Right hindlimb (tissue), 1 donor: ENCODE measurements at places on chromosomes 7 and 10.

- DNase-seq = no peak
Measured at GRCh38 chr7:97390915-97391593, 273.6 kb downstream of the SDHAF3 start.

- no peak for DNase-seq
Measured at GRCh38 chr7:120997882-120998474, 9.5 kb downstream of the CPED1 start.

DNA sequence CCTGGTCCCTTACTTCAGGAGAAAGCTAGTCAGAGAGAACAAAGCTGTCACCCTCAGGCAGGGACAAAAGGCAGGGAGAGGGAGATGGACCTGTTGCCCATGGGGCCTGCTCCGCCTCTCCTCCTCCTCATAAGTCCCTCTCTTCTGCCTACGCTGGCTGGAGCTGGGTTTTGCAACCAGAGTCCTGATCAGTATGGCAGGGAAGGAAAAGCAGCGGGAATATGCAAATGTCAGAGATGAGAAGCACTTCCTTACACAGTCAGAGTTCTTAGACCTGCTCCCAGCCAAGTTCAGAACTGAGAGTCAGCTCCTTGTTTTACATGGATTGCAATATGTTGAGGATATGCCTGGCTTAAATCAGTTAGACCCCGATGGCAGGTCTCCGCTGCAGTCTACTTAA, 231.1 kb downstream of the ADAM12 start:
- no peak for DNase-seq

DNA sequence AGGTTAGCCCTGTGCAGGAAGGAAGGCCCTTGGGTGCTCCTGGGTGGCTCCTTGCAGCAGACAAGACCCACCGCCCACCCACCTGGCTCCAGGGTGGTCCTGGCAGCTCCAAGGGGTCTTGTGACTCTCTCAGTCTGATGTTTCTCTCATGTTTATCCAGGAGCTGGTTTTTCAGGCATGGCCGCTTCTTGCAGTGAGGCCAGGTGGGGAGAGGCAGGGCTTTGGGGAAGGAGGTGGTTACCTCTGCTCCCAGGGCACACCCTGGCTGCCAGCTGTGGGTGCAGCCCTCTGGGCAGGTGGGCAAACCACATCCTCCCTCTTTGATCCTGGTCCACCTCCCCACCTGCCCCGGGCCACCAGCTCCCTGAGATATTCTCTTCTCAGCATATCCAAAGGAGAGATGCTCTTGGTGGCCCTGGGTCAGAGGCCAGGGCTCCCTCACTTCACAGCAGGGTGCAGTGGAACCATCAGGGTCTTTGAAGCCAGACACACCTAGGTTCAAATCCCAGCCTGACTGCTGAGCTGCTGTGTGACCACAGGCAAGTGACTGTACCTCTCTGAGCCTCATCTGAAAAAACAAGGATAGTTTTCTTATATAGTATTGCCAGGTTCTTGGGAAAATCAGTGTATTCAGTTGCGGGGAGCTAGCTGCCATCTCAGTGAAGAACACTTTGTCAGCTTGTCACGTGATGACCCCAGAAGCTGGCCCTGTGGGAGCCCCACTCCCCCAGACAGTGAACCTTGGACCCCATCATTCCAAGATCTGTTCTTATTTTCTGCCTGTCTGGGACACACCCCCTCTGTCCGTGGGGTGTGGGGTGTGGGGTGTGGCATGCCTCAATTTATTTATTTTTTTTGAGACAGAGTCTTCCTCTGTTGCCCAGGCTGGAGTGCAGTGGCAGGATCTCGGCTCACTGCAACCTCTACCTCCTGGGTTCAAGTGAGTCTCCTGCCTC, 11.5 kb downstream of the GTF2IRD1 start:
- DNase-seq = no peak

- no peak for DNase-seq
Measured at GRCh38 chr7:50216626-50217025, 87.9 kb upstream of the IKZF1 start.

- DNase-seq = no peak
Measured at GRCh38 chr7:157603005-157603404, 266.2 kb downstream of the DNAJB6 start.

DNA sequence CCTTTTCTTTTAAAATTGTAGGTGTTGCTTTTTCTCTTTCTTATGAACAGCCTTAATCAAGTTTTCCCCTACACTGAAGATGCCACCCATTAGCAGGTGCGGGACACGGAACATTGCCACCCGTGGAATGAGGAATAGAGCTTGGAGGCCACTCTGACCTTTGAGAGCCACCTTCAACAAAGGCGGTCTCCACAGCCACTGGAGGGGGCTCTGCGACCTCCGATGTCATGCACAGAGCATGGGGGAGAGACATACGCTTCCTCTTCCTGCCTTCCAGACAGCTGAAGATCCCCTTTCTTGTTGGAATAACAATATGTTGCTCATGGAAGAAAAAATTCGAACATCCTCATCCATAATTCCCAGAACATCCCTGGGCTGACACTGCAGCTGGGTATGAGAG, 39.1 kb downstream of the ADARB2 start:
- DNase-seq = no peak

DNA sequence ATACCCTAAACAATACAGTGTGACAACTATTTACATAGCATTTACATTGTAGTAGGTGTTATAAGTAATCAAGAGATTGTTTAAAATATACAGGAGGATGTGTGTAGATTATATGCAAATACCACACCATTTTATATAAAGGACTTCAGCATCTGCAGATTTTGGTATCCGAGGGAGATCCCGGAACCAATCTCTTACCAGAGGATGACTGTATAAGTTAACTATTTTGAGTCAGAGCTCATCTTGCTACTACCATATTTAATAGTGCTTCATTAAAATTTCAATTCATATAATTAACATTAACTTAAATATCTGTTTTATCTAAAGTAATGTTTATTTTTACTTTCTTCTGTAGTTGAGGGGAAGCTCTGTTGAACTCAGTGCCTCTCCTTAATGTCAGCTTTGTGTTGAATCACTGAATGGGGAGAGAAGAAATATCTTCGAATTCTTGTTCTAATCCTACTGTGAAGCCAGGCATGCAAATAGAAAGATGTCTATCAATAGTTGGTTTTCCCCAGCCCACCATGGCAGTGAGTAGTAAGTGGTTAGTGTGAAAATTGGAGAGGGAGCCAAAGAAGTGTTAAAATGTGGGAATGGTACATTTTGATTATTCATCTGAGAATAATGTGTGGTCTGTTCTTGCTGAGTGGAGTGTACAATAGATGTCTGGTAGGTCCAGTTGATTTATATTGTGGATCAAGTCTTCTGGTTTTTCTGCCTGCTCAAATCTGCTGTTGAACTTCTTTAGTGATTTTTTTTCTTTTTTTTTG, 90.1 kb upstream of the CYP26C1 start:
- DNase-seq = no peak

DNA sequence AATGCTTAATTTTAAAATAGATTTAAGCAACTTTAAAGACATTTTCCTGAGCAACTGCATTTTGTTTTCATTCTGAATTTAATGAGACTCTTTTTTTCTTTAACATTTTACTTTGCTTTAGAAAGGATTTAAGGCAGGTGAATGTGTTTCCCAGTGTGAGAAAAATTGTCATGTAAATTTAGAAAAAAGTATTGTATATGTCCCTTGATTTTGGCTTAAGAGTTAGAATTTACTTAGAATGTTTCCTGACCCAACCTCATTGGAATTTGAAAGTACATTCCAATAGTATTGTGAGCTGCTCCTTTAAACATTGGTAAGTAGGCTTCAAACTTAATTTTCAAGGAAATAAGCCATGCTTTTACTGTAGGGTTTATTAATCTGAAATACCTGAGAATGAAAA, 110.2 kb downstream of the PTEN start:
- no peak for DNase-seq

- no peak for DNase-seq
Measured at GRCh38 chr10:75469006-75469616, 37.7 kb downstream of the LRMDA start.

GRCh38 chr7:107613948-107614347, 33.9 kb downstream of the BCAP29 start:
- DNase-seq = no peak

DNA sequence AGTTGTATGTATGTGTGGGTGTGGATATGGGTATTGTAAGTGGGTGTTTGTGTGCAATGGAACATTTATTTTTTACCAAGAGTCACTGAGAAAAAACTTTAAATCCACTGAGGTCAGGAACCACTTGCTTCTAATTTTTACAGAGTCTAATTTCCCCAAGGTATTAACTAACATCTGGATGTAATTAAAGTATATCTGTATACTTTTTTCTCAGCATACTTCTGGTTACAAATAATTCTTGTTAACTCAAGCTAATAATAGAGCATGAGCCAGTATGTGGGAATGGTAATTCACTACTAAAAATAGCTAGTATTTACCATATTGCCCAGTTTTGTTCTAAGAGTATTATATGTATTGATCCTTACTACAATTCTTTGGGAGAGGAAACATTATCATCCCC, 24.6 kb upstream of the STEAP4 start:
- DNase-seq = no peak

GRCh38 chr10:75632805-75633462, 201.5 kb downstream of the LRMDA start:
- DNase-seq = peak; percentile 45

- no peak for DNase-seq
Measured at GRCh38 chr7:13687500-13687899, 302.0 kb downstream of the ETV1 start.

- DNase-seq = no peak
Measured at GRCh38 chr7:105210721-105211205, 178.0 kb downstream of the SRPK2 start.

DNA sequence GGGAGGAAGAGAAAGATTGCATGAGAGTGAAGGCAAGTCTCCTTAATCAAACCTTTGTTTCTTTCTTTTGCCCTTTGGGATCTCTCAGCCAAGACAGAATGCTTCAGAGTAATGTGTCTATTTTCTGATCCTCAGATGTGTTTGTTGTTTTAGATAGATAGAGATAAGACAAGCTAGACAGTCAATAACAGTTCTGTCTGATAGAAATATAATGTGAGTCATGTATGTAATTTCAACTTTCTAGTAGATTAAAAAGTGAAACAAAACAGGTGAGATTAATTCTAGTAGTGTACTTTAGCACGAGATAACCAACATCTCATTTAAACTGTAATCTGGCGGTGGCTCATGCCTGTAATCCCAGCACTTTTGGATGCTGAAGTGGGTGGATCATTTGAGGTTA, 159.2 kb downstream of the GATA3 start:
- DNase-seq = no peak

DNA sequence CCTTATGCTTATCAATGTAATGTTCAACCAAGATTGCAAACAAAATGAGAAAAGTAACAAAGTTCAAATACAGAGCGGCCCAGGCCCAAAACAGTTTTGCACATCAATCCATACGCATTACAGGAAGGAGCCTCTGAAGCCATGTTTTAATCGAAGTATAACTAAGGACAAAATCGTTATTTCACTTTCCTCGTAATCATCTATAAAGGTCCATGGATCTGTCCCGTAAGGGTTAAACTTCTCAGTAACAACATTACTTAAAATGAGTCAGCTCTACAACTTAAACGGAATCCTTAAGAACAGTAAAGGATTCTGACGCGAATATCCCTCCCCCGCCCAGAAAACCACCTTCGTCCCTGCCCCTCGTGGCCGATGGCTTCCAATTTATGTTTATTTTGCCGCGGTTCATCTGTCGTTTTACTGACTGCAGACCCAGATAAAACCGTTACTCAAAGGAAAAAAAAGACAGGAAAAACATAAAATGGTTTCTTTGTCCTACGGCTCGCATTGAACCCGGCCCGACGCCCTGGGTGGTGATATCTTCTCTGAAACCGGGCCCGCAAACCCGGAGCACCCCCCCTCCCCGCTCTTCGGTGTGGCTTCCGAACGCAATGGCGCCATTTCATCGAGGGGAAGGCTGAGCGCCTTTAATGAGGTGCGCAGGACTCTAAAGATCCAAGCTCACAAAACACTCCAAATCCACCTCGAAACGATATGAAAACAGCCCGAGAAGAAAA, 1.1 kb downstream of the HNRNPA2B1 start:
- DNase-seq = peak; percentile 78

- DNase-seq = no peak
Measured at GRCh38 chr10:104622598-104623209, 18.4 kb upstream of the SORCS3 start.

GRCh38 chr7:158274996-158275395, 312.6 kb downstream of the PTPRN2 start:
- no peak for DNase-seq

DNA sequence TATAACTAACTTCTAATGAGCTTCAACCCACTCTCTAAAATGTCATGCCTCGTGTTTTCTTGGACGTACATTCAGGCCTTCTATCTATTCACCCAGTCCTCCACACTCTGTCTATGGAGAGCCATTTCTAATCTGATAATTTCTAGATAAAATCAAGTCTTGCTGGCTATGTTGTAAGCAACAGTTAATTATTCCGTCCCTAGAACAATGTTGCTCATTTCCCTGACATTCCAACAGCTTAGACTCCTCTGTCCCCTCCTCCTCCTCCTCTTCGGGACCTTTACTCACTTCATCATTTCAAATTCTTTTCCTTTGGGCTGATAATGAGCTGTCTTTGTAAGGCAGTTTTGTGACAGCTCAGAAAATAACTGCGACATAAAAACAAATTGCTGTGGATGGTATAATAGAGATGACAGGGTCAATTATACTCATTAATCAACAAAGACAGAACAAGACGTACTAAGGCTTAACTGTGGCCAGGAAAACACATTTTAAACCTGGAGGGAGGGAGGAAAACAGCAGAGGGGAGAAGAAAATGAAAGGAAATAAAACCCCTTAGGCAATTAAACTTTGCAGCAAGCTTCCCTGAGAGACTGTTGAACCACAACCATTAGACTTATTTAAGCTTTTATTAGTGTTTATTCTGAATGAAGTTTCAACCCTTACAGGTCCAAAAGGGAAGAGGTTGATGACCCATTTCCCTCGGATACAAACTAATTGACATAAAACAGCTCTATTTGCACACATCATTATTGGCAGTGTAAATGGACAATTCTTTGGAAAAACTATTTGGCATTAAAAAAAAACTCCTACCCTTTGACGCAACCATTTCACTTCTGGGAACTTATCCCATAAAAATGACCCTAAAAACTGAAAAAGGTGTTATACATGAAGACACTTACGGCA, 179.1 kb downstream of the SFMBT2 start:
- DNase-seq = no peak

DNA sequence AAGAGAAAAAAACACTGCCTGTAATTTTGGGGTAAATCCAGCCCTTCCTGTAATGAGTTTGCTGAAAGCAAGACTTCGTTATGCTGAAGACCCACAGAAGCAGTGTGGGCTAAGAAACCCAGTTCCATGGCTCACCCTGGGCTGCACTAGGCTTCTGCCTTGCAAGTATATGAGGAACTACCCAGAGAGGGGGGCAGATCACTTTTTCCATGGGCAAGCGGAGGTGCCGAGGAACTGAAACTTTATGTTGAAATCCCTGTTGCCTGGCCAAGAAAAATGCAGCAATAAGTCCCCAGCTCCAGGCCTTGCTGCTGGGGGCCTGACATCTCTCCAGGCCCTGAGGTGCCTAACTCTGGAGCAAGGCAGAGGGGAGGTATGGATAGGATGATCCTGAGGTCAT, 8.5 kb downstream of the RASSF4 start:
- DNase-seq = peak; percentile 55
